CD14-positive monocyte (primary cell): ENCODE measurements at places on chromosomes 12 and 14.

DNA sequence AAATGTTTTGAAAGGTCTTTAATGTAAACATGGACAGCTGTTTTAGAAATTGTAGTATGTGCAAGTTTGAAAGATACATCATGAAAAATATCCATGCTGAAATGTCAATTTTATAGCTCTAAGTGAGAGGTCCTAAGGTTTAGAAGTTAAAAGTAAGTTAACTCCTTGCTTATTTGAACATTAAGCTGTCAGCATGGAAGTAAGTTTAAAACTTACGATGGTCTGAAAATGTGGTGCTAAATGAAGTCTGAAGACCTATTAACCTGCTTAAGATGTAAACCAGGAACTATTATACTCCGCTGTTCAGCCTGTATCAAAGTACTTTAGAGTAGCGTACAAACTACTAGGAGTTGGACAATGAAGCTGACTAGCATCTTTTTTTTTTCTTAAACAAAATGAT lies 1082.4 kb downstream of the TMTC2 start:
- DNase-seq: no peak

DNA sequence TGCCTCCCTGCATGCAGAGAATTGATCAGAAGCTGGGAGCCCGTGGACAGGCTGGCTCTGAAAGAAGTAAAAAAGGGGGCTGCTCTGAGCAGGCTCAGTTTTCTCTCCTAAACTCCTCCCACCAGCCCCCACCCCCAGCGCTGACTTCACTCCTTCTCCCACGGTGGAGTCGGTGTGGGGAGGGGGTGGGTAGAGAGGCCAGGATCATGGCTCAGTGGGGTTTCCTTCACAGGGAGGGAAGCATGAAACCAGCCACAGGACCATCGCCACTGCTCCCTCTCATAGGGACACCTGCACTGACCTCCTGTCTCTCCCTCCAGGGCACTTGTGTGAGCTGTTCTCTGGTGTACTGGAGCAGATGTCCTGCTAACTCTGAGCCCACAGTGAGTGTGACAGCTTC lies 78.9 kb downstream of the STAB2 start:
- DNase-seq: no peak

- no peak for DNase-seq
Observed at GRCh38 chr14:24818823-24819341, 184.9 kb upstream of the GZMB start.

- no peak for DNase-seq
Observed at GRCh38 chr12:113055594-113056380, 743 bp upstream of the DTX1 start.

DNA sequence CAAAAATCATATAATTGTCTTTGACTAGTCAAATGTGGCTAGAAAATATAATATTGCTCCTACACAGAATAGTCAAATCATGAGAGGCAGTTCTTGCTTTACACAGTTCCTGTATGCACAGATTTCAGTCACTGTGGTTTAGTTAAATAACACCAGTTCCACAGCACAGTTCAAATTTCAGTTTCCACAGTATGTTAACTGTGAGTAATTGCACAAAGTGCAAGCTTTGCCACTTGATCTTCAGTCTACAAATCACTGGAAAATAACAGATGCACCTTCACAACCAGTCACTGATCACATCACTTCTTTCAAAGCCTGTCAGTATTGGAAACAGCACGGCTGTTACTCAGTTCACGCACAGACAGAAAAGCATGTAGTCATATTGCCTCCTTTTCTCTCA lies 38.7 kb downstream of the KCNH5 start:
- no peak for DNase-seq
